ENCODE measurements at places on chromosomes 7 and 10.

DNA sequence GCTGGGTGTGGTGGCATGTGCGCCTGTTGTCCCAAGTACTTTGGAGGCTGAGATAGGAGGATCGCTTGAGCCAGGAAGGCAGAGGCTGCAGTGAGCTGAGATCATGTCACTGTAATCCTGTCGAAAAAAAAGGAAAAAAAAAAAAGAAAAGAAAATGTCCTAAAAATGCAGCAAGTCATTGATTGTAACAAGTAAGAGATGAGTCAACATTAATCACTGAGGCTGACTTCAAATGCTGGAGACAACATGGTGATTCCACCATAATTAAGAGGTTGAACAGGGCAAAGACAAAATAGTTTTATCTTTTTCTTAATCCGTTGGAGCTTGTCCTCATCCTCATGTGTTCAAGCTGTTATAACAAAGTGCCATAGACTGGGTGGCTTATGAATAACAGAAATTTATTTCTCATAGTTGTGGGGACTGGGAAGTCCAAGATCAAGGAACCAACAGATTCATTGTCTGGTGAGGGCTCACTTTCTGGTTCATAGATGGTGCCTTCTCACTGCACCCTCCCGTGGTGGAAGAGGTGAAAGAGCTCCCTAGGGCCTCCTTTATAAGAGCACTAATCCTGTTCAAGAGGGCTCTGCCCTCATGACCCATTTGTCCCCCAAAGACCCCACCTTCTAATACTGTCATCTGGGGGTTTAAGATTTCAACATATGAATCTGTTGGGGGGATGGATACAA lies 60.3 kb downstream of the TBXAS1 start:
- DNase-seq = peak; percentile 70

- DNase-seq = no peak
Measured at GRCh38 chr10:46002916-46003693, 27.3 kb downstream of the NCOA4 start.

DNA sequence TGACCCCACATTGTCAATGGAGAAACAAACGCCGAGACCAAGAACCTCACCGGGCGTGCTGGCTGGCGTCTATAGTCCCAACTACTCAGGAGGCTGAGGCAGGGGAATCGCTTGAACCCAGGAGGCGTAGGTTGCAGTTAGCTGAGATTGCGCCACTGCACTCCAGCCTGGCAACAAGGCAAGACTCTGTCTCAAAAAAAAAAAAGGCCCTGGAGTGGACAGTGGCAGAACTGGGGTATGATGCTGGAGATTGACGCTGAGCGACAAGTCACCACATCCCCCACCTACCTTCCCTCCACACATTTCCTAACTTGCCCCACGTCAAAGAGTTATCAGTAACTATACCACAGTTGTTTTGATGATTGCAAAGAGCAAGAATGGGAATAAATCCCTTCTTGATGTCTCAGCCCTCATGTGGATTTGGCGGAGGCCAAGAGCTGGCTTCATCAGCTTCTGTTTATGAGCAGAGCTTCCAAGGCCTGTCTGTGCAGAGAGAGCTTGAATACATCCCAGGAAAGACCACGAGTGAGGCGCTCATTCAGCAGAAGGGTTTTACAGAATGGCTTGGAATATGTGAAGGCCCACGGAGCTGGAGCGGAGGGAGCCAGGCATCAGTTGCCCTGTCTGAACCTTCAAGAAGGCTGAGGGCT lies 28.0 kb upstream of the TNS3 start:
- DNase-seq = no peak

DNA sequence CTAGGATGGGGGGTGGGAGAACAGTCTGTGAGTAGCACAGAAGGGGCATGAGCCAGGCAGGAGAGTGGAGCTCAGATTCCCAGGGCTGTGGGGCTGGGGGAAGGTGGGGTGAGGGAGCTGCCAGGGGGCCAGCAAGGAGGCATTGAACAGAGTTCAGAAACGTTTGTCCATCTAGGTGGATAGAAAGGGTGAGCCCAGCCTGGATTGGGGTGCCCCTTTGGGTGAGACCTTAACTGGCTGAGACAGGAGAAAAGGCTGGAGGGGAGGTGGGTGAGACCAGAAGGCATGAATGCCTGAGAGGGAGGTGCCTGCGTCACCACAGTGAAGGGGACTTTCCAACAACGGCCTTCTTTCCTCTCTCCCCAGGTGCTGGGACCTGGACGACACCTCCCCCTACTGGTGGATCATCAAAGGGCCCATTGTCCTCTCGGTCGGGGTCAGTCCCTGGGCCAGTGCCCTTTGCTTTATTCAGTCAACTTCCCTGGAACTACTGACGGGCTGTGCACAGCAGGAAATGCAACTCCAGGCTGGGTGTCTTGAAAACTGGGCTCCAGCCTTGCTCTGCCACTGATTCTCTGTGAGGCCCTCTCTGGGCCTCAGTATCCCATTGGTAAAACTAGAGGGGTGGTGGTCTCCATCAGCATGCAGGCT lies 11.0 kb downstream of the GHRHR start:
- DNase-seq = peak; percentile 71

DNA sequence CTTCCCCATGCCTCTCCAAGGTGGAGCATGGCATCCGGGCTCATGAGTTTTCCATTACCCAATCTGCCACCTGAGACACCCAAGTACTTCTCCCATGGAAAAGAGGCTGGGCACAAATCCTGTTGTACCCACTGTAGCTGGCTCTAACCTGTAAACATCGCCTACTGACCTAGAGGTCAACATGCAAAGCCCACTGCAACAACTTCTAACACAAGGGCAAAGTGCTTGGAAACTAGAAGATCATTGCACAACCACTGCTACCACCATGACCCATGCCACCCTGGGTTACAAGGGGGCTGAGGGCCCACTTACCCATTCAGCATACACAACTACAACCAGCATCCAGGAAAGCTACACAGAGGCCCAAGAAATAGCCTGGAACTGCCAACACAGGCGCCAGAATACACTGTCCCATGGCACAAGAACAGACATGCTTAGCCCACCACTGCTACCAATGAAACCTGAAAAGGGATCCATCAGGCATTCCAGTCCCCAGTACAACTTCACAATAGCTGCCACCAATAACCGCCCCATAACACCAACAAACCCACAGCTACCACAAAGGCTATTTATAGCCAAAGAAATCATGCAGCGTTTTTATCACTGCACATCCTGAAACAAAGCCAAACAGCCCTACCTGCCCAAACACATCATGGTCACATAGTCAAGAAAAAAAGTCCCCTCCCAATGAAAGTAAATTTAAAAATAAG lies 63.4 kb downstream of the RNF32 start:
- no peak for DNase-seq

DNA sequence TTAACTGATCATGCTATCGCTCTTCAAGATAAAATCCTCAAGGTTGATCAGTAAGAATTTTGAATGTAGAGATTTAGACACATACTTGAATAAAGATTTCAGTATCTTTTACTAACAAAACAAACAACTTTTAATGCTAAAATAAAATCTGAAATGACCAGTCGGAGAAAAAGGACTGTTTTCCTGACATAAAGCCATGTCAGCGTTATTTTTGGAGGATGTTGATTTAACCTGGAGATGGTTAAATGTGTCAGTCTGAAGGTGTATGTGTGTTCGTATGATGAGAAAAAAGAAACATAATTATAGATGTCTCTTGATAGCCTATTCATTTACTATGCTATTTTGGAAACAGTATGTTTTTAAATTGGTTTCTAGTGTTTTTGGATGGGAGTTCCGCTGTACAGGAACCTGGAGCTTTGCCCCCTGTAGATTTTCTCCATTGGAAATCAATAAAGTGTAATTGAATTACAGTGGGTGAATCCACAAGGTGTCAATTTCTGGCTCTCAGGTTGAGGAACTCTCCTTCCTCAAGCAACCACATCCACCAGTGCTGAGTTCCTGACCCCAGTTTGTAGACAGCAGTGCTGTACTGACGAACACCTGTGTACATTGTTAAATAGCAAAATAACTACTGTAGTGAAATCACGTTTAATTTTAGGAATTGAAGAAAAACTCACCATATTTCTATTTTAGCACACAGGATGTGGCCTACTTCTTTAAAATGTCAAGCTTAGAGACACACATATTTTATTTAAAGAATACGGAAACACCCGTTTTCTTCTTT lies 670.1 kb downstream of the MAGI2 start:
- DNase-seq = no peak

DNA sequence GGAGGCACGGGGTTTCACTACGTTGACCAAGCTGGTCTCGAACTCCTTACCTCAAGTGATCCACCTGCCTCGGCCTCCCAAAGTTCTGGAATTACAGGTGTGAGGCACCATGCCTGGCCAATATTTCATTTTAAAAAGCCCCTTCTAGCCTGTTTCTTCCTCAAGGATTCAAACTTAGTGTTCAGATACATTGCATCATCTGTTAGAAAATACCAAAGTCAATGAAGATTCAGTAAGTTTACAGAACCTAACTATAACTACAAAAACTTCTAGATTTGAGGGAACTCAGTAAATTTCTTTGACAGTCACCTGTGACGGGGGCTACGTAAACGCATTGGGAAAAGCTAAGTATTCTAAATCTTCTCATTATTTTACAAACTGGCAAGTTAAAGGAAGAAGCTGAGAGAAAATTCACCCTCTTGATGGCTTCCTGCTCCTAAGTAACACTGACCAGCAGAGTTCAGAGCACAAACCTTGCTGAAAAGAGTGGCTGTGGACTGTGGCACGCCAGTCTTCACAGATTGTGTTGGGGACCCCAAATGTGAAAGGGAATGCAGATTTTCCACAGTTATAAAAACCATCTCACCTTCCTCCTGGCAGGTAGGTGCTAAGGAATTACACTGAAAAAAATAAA lies 162.2 kb downstream of the PKD1L1 start:
- no peak for DNase-seq

GRCh38 chr7:53542157-53542556 lies 506.7 kb downstream of the POM121L12 start:
- no peak for DNase-seq

DNA sequence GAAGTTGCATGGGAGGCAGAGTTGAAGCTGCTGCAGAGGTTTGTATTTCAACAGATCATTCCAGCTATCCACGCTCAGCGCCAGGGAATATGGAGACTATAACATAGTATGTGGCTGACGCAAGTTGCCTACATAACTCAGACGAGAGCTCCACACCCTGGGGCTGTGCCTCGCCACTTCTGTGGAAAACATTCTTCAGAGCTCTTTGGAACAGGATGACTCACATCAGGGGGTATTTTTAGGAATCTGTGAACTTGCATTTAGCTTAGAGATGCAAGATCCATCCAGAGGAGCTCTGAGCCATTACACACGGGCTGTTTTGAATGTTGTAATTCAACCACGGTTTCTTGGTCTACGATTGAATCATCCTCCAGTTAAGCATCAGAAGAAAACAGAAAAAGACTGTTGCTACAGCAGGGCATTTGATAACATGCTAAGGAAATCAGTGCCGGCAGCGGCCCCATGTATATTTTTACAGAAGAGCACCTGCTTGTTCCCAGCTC lies 481.5 kb upstream of the AKR1E2 start:
- peak; percentile 98 for DNase-seq

DNA sequence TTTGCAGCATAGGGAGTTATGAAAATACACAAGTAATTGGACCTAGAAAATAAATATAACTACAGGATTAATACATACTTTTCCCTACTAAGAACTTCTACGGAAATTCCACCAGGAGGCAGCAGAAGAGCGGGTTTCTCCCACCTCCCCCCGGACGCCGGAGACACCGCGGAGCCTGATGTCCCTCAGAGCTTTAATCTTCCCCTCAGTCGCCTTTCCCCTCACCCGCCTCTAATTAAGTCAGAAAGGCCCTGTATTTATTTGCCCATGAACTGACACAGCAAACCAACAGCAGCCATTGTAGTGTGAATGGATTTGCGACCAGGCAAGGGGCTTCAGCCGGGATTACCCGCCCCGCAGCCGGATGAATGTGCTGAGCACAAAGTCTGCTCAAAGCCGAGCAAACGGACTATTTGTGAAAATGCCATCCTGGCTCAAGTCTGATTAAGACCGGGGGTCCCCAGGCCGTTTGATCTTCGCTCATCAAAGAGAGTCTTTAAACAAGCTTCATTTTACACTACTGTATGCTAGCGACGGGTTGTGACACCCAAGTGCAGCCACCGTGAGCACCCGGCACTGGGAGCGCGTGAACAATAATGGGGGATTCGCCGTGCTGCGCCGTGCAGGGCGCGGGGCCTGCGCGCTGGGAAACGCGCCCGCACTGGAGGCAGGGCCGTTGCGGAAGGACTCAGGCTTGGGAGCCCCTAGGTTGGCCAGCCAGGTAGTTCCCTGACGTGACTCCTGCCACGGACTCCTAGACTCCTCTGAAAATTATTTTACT lies 5.6 kb upstream of the DKK1 start:
- DNase-seq = peak; percentile 68

- peak; percentile 21 for DNase-seq
Measured at GRCh38 chr7:28855538-28856217, 102.5 kb downstream of the TRIL start.

DNA sequence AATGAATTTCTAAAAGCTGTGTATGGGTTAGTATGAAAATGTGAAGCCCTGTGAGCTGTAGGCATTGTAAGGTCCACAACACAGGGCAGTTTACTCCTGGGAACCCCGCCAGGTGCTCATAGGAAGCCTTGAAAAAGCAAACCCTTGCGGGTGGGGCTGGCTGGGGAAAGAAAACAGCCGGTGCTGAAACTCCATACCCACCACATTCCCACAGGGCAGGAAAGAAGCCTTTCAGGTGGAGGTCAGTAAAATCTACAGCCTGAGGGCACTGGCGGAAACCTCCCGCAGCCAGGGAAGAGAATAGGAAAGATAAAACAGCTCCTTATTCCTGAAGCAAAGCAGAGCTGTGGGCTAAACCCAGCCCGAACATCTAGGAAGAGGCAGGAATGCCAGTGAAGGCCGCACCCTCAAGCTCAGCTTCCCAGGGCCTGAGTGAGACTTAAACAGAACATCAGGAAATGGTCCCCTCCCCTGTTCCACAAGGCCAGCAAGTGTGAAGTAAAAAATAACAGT lies 34.7 kb downstream of the PODXL start:
- no peak for DNase-seq

GRCh38 chr10:119139464-119140067 lies 25.9 kb downstream of the SFXN4 start:
- no peak for DNase-seq

DNA sequence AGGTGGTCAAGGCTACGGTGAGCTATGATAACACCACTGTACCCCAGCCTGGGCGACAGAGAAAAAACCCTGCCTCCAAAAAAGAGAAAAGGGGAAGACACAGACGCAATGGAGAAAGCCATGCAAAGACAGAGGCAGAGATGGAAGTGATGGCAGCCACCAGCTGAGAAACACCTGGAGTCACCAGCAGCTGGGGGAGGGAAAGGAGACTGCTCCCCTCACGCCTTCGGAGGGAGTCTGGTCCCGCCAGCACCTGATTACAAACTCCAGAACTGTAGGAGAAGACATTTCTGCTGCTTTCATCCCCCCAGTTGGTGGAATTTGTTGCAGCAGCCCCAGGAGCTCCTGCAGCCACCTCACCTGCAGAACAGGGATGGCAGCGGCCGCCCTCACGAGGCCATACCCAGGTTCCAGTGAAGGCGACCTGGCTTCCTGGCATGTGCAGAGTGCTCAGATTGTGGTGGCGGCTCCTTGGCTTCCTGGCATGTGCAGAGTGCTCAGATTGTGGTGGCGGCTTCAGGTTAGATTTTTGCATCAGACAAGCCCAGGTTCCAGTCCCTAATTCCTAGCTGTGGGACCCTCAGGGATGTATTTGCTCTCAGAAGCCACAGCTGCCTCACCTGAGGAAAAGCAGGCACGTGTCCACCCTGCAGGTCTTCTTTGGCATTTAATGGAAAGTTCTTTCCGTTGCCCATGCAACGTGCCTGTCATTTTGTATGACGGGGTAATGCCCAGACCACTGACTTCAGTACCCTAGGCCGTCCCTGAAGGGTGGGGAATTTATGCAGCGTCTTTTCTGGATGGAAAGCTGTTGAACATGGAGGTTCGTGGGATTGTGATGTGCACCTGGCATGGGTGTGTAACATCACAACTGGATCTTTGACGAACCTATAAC lies 182.9 kb downstream of the EBF3 start:
- DNase-seq = no peak
